ENCODE measurements at places on chromosomes 6 and 20.

GRCh38 chr6:68082086-68082485 is 553.0 kb upstream of the ADGRB3 start:
- H3K27ac ChIP-seq = no peak overlapping the region
- no peak overlapping the region for H3K4me3 ChIP-seq
- H3K36me3 ChIP-seq = no peaks in the 10 kb centered on the region
- H3K4me1 ChIP-seq = no peaks in the 10 kb centered on the region
- DNase-seq = no peak
- H3K27me3 ChIP-seq = no peaks in the 10 kb centered on the region

DNA sequence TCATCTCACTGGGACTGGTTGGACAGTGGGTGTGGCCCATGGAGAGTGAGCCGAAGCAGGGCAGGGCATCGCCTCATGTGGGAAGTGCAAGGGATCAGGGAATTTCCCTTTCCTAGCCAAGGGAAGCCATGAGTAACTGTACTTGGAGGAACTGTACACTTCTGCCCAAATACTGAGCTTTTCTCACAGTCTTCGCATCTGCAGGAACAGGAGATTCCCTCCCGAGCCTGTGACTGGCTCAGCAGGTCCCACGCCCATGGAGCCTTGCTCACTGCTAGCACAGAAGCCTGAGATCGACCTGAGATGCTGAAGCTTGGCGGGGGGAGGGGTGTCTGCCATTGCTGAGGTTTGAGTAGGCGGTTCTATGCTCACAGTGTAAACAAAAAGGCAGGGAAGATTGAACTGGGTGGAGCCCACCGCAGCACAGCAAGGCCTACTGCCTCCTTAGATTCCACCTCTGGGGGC is 10.4 kb upstream of the CALHM5 start:
- H3K27ac ChIP-seq = no peak overlapping the region
- H3K36me3 ChIP-seq = peaks cover 7% of the 10 kb centered on the region
- H3K27me3 ChIP-seq = peaks cover 14% of the 10 kb centered on the region
- no peak for DNase-seq

DNA sequence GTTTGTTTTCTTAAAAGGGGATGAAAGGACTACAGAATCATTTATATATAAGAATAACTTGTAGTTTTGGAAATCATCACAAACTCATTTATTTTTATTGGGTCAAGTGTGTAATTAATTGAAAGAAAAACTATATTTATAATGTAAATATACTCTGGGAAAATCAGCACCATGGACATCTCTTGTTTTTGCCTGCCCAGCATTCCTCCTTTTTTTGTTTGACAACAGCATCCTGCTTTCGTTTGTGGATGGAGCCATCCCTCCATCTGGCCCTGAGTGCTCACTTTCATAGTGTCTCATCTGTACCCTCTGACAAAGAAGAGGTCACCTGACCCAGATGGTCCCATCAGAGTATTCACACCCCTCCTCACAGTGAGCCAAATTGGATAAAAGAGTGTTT is 308.2 kb upstream of the HTR1E start:
- H3K27ac ChIP-seq = no peak overlapping the region
- no peak overlapping the region for H3K4me3 ChIP-seq
- DNase-seq = no peak
- H3K36me3 ChIP-seq = no peaks in the 10 kb centered on the region

DNA sequence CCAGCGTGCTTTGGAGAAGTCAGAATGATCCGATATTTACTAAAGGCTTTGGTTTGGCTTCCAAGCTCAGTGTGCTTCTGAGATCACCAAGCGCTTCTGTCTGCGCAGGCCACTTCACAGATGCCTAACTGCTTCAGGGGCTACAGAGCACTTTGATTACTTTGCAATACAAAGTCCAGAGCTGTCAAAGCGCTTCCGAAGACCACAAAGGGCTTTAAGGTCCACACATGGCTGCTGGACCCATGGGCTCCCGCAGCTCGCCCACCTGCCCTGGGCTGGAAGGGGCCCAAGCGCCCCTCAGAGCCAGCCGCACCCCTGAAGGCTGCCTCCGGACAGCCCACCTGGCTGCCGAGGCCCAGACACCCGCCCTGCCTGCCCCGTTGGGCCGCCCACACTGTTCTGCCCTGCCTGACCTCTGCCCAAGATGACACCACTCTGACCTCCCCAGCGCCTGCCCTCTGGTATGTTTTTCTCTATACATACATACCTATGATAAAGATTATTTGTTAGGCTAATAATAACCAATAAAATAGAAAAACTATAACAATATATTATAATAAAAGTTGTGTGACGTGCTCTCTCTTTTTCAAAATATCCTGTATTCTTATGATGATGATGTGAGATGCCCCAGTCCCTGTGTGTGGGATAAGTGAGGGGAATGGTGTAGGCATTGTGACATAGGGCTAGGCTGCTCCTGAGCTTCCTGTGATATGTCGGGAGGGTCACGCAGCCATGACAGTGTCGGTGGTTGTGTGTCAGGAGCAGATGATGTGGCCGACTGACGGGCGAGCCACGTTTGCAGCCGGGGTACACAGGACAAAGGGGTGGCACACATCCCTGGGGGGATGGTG is 22.6 kb downstream of the DYNLT1 start:
- DNase-seq = no peak
- H3K36me3 ChIP-seq = peaks cover 67% of the 10 kb centered on the region
- H3K4me1 ChIP-seq = no peaks in the 10 kb centered on the region
- H3K27me3 ChIP-seq = no peaks in the 10 kb centered on the region

DNA sequence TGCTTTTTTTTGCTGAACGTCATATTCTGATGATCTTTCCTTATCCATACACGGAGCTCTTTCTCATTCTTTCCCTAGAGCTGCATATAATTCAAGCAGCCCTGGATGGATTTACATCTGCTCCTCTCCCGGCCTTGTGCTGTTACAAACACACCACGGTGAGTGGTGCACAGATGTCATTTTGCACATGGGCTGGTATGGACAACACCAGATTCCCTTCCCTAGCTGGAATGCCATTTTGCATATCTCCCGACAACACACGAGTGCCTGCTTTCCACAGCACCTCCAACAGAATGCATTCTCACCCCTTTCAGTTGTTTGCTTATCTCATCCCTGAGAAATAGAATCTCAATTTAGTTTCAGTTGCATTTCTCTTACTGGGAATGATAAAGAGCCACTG is 69.5 kb upstream of the AFDN start:
- no peak overlapping the region for H3K27ac ChIP-seq
- no peak for DNase-seq
- peaks cover 11% of the 10 kb centered on the region for H3K27me3 ChIP-seq

GRCh38 chr6:72621291-72622093 is at the start of gene KCNQ5:
Gene KCNQ5 (plus strand): TSS chr6:72622064.
- H3K4me1 ChIP-seq = peaks cover 44% of the 10 kb centered on the region
- H3K36me3 ChIP-seq = peaks cover 3% of the 10 kb centered on the region
- H3K4me3 ChIP-seq = peak within 1 kb of the TSS; percentile 100
- DNase-seq = peak; percentile 27
- H3K27ac ChIP-seq = peak within 1 kb of the TSS; percentile 99

DNA sequence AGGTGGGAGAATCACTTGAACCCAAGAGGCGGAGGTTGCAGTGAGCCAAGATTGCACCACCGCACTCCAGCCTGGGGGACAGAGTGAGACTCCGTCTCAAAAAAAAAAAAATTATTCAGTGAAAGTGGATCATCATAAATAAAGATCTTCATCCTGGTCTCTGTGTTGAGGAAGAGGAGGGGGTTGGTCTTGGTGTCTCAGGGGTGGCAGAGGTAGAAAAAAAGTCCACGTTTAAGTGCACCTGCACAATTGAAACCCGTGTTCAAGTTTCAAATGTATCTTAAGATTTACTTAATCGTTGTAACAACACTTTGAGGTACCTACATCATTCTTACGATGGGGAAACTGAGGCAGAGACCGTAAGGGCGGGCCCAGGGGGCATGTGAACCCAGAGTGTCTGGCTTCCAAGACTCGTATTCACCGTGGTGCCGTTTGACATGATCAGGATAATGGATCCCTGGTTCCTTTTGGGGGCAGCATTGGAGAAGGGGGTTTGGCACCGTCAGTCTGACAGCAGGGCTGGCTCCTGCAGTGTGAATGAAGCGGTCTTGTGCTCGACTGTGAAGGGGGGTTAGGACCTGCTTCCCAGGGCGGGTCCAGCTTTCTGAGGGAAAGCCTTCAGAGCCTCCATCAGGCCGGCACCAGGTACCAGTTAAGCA is 32.9 kb upstream of the ID1 start:
- DNase-seq = no peak
- H3K4me1 ChIP-seq = peaks cover 18% of the 10 kb centered on the region
- no peaks in the 10 kb centered on the region for H3K27me3 ChIP-seq
- H3K36me3 ChIP-seq = peaks cover 9% of the 10 kb centered on the region
- H3K27ac ChIP-seq = peak overlapping the region; percentile 93
- peak overlapping the region; percentile 89 for H3K4me3 ChIP-seq

- DNase-seq = no peak
- H3K4me1 ChIP-seq = peaks cover 5% of the 10 kb centered on the region
- no peak overlapping the region for H3K4me3 ChIP-seq
- H3K27me3 ChIP-seq = peaks cover 3% of the 10 kb centered on the region
Measured at GRCh38 chr20:24786646-24787045, 162.4 kb upstream of the CST7 start.

GRCh38 chr6:7042654-7043545 is 64.9 kb upstream of the RREB1 start:
- peaks cover 23% of the 10 kb centered on the region for H3K4me1 ChIP-seq
- no peaks in the 10 kb centered on the region for H3K36me3 ChIP-seq

- no peak overlapping the region for H3K4me3 ChIP-seq
- H3K27ac ChIP-seq = no peak overlapping the region
- no peaks in the 10 kb centered on the region for H3K27me3 ChIP-seq
Measured at GRCh38 chr6:162773996-162774395, 46.2 kb downstream of the PACRG start.

DNA sequence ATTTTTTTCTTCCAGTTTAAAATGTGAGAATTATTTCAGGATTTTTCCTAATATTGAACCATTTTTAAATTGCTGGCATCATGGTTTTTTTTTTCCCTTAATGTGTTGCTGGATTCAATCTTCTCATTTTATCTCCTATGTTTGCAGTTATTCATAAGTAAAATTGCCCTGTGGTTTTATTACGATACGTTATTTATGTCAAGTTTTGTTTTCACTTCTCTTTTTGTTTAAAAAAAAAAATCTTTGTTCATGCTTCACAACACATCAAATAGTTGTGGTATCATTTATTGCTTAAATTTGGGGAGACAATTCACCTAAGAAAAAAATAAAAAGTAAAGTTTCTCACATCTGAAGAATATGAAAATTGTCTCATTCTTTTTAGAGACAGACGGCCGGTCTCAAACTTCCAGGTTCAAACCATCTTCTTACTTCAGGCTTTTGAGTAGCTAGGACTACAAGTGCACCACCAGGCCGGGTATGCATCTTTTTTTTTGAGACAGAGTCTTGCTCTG is 239.3 kb upstream of the ID4 start:
- DNase-seq = no peak
- no peak overlapping the region for H3K27ac ChIP-seq
- no peaks in the 10 kb centered on the region for H3K27me3 ChIP-seq
- H3K36me3 ChIP-seq = no peaks in the 10 kb centered on the region
- H3K4me3 ChIP-seq = no peak overlapping the region

GRCh38 chr6:38350942-38351341 is 288.8 kb downstream of the BTBD9 start:
- H3K27ac ChIP-seq = no peak overlapping the region
- no peak overlapping the region for H3K4me3 ChIP-seq
- no peak for DNase-seq
- no peaks in the 10 kb centered on the region for H3K27me3 ChIP-seq
- H3K36me3 ChIP-seq = peaks cover 4% of the 10 kb centered on the region

- H3K4me1 ChIP-seq = peaks cover 39% of the 10 kb centered on the region
- no peaks in the 10 kb centered on the region for H3K27me3 ChIP-seq
- peak; percentile 47 for DNase-seq
- peaks cover 9% of the 10 kb centered on the region for H3K36me3 ChIP-seq
Measured at GRCh38 chr6:7112741-7113313, 5.1 kb downstream of the RREB1 start.

GRCh38 chr20:32296412-32296811 is 19.0 kb downstream of the KIF3B start:
- H3K4me1 ChIP-seq = peaks cover 18% of the 10 kb centered on the region
- H3K27me3 ChIP-seq = no peaks in the 10 kb centered on the region
- DNase-seq = no peak
- H3K4me3 ChIP-seq = no peak overlapping the region
- H3K36me3 ChIP-seq = peaks cover 9% of the 10 kb centered on the region

DNA sequence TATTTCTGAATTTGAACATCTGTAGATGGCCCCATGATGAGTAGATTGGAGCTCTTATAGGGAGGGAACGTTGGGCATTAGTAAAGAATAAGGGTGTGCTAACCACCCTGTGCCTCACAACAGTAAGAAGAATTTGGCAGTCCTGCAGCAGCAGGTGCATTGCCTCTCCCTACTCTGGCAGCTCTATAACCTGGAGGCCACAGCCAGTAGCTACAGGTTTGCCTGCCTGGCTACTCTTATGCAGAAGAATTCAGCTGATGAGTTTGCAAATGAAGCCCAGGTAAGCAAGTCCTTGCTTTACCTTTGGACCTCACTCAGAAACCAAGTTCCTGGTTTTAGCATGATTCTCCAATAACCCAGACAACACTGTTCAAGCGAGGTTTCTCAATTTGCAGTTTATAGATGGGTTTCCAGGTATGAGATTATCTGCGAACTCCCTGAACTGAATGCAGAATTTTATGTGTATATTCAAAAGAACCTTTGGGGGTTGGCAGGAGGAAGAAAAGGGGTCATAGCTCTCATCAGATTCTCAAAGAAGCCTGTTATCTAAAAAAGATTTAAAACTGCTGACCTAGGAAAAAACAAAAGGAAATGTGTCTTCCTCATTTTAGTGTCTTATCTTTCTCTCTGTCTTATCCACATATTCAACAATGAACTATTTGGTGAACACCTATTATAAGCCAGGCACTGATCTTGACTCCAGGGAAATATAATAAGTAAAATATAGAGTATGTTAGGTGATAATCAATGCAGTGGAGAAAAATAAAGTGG is 18.9 kb downstream of the TREML1 start:
- no peaks in the 10 kb centered on the region for H3K27me3 ChIP-seq
- H3K27ac ChIP-seq = no peak overlapping the region
- H3K36me3 ChIP-seq = peaks cover 17% of the 10 kb centered on the region

DNA sequence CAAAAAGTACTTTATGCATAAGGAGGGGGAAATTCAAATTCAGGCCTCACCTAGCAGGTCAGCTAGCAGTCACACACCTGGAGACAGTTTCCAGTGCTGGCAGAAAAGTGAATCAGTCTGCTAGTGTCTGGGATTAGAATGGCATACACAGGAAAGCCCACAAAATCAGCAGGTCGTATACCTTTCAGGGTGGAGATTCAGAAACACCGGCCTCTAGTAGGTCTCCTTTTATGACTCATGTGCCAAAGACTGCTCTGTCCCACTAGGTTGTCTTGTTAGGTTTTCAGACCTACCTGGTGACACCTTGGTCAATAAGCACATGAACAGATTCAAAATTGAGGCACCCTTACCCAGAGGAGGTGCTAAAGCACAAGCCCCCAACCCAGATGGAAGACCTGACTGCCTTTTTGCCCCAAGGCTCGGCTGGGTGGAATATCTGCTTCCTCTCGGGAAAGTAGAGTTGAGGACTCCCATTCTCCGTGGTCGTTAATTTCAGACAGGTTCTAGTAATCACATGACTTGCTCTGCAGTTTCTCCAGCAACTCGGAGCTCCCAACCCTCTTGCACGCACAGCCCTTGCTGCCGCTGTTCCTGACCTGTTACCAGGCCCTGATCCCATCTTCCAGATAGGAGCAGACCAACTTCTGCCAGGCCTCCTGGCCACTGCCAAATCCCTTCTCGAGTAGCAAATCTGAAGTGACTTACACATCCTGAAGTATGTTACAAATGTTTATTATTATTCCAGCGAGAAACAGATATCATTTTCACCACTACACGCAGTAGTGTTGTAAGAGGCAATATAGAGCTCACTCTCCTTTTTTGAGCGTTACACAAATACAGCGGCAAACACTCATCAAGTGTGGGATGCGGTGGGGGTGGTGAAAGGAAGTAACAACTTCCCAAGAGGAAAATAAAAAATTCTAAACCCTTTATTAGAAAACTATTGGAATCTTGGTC is 46.6 kb downstream of the AGPAT4 start:
- H3K36me3 ChIP-seq = peaks cover 24% of the 10 kb centered on the region
- H3K4me1 ChIP-seq = peaks cover 30% of the 10 kb centered on the region
- DNase-seq = no peak
- no peak overlapping the region for H3K27ac ChIP-seq
- H3K27me3 ChIP-seq = no peaks in the 10 kb centered on the region
